ENCODE measurements at places on chromosomes 3 and 15.

GRCh38 chr3:188270423-188270972 lies 116.5 kb downstream of the LPP start:
- no peak for DNase-seq

DNA sequence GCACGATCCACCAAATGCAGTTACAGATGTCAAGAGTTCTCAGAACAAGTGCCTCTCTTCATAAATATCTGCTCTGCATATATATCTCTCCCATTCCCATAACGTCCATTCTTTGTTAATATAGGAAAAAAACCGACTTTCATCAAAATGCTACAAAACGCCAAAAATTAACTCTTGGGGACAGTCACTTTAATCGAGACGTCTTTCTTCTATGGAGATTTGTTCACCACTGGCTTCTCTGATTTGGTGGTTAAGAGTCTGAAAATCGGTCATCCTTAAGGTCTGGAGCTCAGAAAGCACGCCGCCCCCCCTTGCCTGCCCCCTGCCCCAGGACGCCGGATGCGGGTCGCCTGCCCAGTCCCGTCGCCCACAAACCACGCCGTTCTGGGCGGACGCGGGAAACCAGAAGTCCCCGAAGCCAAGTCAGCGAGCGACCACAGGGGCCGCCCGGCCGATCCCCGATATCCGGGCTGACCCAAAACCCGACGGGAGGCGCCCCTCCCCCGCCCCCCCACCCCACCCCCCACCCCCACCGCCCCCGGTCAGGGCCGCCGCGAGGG lies 252.7 kb downstream of the TJP1 start:
- DNase-seq = no peak

- no peak for DNase-seq
Observed at GRCh38 chr3:155704061-155704460, 40.8 kb downstream of the PLCH1 start.

DNA sequence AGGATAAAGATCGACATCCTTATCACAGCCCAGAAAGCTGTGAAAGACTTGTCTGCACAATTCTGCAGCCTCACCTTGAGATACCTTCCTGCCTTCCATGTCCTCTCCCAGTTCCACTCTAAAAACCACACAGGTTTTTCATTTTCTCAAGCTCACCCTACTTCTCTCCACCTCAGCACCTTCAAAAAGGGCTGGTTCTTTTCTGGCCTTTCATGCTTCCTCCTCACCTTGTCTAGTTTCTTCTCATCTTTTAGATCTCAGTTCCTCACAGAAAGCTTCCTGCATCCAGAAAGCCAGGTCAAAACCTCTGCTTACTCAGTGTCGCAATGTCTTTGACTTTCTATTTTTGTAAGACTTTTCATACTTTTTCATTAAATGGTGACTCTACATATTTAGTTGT lies 140.2 kb upstream of the STT3B start:
- no peak for DNase-seq

GRCh38 chr3:64601824-64602223 lies 86.0 kb downstream of the ADAMTS9 start:
- DNase-seq = no peak

GRCh38 chr15:82585072-82585471 lies 44.8 kb upstream of the RPS17 start:
- no peak for DNase-seq

DNA sequence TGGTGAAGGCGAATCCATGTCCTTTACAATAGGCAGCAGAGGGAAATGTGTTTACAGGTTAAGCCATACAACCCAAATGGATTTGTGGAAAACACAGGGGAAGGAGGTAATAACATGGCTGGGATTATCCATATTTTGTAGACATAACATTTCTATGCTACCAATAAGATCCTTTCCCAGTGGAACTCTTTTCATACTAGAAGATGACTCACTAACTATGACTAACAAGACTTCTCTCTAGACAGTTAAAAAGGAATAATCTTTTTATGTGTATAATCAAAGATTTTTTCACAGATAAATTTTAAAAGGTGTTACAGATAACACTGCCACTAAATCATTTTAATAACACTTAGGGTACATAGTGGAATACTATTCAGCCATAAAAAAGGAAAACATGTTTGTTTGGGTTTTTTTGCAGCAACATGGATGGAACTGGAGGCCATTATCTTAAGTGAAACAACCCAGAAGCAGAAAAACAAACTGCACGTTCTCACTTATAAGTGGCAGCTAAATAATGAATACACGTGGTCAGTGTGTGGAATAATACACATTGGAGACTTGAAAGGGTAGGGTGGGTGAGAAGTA lies 39.6 kb downstream of the VPS13C start:
- no peak for DNase-seq

DNA sequence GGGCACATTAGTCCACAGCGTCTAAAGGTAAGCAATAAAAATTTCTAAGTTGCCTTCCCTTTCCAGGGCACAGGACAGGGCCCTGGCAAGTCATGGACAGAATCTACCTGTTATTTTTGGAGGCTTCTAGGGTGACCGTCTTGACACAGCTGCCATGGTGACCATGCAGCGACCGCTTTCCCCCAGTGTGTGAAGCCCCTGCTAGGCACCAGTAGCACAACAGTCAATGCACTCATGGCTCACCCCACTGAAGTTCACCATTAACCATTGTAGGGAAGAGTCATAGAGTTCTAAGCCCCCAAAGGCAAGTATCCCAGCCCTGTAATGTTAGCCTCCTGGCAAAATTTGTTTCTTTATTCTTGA lies 43.8 kb upstream of the SLCO2A1 start:
- no peak for DNase-seq

DNA sequence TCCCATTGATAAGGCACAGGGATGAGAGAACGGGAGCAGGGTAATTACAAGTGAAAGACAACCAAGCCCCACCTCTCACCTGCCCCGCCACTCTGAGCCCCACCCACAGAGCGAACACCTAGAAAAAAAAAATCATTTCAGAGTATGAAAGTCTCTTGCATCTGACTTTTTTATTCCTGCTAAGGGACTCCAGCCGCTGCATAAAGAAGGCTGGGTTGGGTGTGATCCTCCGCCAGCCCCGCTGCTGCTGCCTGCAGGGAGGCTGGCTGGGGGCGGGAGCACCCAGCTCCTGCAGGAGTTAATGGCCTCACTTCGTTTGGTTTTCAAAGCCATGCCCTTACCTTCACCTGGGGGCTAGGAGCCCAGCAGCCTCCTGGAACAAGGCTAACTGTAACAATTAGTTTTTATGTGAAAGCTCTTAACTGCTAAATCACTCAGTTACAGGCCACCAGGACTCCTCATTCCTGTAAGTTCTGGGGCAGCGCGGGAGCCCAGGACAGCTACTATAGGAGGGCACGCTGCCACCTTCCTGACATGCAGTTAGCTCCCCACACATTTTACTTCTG lies 78.0 kb upstream of the SNRPA1 start:
- DNase-seq = no peak

GRCh38 chr3:10292505-10293419 lies at the start of gene GHRL:
Gene GHRL, minus strand, starts transcription at chr3:10292947. Its CDS starts 2,767 bp downstream, at chr3:10290180.
- no peak for DNase-seq

DNA sequence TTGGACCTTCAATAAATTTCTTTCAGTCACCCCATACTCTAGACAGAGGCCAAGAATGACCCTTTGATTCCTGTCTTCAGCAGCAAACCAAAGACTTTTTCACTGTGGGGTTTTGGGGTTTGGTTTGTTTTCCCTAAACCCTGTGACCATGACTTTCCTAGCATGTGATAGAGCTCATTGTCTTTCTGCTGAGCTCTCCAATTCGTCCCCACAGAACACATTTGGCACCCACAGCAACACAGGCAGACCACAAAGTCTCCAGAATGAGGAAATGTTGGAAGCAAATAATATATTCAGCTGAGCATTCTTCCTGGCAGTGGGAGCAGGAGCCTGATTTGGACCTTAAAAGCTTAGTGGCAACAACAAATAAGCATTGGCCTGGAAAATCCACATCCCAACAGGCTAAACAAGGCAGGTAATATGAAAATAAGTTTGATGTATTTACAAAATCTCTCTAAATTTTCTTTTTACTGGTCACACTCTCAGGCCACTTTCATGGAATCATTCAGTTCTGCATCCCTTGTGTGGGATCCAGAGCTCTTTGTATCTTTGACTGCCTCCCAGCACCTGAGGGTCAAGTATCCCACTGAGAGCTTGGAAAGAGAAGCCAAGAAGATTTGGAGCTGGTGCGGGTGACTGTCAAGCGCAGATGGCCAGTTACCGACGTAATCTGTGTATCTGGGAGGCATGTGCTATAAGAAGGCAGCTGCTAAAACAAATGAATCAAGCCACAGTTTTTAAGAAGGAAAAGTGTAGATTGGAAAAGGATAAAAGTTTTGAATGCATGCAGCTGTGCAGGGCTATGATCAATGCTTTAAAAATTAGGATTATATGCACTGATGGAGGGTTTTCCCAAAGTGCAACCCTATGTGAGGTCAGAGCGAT lies 36.5 kb upstream of the CPB1 start:
- DNase-seq = no peak

GRCh38 chr15:82750831-82751180 lies 41.1 kb upstream of the AP3B2 start:
- DNase-seq = no peak

DNA sequence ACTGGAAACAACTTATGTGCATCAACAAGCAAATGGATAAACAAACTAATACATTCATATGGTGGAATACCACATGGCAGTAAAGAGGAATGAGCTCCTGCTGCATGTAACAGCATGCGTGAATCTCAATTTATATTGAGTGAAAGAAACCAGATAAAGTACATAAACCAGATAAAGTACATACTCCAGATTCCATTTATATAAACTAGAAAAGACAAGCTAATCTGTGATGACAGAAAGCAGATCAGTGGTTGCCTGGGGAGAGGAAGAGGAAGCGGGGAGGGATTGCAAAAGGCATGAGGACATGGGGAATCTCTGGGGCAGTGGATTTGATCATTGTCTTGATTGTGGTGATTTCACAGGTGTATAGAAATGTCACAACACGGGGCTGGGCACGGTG lies 34.2 kb downstream of the LIMD1 start:
- no peak for DNase-seq

- no peak for DNase-seq
Observed at GRCh38 chr3:55523471-55523870, 36.4 kb upstream of the WNT5A start.

GRCh38 chr3:169299129-169299528 lies 364.4 kb downstream of the MECOM start:
- DNase-seq = no peak

DNA sequence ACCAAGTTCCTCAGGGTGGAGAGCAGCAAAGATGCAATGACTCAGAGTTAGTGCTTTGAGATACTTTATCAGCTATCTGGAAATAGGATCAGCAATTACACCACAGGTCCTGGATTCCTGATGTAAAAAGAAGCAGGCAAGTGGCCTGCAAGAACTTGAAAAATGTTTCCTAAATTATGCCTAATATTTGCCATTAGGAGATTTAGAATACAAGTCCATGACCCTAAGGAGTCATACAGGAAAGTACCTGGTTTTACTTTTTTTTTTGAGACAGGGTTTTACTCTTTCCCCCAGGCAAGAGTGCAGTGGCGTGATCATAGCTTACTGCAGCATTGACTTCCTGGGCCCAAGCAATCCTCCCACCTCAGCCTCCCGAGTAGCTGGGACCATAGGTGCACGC lies 78.8 kb upstream of the CRBN start:
- no peak for DNase-seq

DNA sequence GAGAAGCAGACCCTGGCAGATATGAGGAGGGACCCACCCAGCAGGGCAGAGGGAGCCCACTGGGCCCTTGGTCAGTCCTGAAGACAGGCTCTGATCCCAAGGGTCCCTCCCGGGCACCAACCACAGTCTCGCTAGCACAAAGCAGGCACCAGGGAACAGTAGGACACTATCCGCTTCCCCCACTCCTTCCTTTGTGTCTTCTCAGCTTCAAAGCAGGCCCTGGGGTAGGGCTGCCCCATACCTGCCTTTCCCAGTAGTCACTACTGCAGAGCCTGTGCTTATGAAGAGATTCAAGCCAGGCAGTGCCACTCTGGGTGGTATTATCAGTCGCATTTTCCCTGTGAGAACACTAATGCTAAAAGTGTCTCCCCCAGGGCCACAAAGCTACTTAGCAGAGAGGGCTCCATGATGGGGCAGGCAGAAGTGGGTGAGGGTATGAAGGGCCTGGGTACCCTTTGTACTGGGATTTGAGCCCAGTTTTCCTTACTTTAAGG lies 32.7 kb downstream of the SRPRB start:
- DNase-seq = no peak

DNA sequence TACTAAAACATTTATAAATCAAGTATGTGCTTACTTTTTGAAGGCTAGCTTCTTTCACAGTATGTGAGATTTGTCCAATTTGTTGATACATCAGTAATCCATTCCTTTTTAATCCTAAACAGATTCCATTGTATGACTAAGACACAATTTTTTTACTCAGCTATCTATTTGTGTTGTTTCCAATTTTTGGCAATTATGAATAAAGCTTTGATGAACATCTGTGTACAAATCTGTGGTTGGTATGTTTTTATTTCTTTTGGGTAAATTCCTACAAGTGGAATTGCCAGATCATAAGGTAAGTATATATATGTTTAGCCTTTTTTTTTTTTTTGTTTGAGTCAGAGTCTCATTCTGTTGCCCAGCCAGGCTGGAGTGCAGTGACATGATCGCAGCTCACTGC lies 56.2 kb upstream of the VEPH1 start:
- no peak for DNase-seq

Measured in NCI-H1930 (cell line).